G401 (cell line): ENCODE measurements at places on chromosomes 12 and 14. TPM values are rescaled to one million over a fixed set of nuclear protein-coding genes. Genes with fewer than 3 reads are reported as not detected.

DNA sequence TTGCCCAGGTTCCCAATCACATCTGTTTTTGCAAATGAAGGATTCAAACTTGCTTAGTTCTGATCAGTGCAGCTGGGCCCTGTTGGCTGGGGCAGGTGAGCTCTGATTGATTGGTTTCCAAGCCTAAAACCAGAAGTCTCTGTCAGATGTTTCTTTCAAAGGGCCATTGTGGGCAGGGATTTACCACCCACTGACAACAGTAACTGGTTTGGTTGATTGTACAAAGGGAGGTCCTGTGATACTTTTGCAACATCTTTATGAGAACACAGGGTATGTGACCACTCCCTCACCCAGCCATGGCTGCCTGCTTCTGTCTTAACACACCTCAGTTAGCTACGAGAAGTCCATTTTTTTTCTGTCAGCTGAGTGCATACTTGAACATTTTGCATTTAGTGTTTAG is 184.1 kb downstream of the FLRT2 start:
- no peak for DNase-seq

ETFBKMT gene
- 0.86 and 1.8 TPM in 2 replicates for total RNA-seq

DNA sequence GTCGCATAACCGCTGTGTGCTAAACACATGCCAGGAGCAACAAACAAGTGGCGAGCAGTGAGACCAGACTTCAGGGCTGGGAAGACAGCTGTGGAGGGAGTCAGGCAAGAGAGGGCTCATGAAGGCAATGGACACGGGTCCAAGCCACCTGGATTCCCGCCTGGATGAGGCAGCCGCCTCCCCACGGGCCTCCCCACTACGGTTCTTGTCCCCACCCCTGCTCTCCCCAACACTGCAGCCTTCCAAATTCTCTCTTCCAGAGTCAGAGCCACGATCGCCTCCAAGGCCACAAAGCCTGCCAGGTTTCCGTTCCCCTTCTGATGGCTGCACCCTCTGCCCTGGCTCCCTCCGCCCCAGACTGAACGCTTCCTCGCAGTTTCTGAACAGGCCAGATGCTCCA is 36.1 kb upstream of the PIWIL1 start:
- no peak for DNase-seq

DNA sequence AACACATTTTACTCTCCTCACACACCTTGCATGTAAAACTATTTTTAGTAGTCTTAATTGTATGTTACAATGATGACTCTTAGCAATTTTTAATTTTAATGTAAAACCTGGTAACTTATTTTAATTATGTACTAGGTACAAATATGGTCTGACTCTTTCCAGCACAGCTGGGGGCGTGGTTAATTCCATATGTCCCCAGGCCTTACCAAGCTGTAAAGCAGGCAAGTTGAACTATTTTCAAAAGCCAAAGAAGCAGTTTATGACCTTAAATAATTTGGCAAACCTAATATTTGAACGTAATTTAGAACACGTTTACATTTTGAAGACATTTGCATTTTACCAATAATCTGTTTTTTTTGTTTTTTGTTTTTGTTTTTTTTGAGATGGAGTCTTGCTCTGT is 9.3 kb upstream of the ACOT6 start:
- DNase-seq = no peak

HOXC9 gene
- 17.3 and 18.7 TPM in 2 replicates for total RNA-seq
